Activated T-cell treated with anti-CD3 and anti-CD28 coated beads for 4 hours (primary cell): ENCODE measurements at places on chromosomes 5 and 9.

DNA sequence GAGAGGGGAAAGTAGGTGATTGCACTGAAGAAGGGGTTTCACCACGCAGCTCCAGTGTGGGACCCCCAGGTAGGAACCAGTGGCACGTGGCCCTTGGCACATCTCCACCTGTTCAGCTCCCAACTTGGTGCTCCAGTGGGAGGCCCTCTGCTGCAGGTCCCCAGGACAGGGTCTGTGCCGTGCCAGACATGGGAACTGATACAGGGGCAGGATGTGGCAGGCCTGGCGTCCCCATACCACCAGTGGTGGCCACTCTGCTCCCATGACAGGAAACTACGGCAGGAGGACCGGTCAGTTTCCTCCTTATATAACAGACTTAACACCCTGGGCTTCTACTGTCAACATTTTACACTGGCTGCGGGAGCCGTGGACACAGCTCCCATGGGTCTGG, 67.3 kb downstream of the PSMB7 start:
- no peak for DNase-seq

DNA sequence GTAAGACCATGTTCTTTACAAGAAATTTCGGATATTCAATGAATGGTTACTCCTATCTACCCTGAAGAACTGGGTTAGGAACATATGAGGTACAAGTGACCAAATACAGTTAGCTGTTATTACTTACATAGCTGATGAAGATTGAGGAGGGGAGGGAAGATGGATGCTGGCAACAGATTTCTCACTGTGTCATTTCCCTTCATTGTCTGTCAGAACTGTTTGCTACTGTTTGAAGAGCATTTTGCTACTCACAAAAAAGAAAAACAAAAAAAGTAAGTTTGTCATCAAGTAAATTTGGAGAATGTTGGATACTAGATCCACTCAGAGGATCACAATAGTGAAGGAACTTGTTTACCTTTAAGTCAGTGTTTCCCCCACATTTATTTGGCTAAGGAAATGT, 53.7 kb downstream of the ENC1 start:
- no peak for DNase-seq

DNA sequence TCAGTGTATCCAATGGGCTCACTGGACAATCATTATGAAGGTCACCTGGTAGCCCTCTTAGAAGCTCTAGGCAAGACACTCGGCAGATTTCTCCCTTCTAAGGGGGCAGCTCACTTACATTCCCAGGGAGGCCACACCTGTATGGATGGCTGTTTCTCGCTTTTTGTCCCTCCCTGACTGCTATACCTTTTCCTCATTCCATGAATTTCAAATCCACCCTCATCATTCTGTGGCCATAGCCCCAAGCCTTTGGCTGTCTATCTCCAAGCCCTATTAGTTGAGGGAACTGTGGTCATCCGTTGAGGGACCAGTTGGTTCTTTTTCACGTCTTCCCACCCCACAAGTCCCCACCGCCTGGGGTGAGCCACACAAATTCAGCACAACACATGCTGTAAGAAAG, 85.0 kb upstream of the RARS1 start:
- no peak for DNase-seq

DNA sequence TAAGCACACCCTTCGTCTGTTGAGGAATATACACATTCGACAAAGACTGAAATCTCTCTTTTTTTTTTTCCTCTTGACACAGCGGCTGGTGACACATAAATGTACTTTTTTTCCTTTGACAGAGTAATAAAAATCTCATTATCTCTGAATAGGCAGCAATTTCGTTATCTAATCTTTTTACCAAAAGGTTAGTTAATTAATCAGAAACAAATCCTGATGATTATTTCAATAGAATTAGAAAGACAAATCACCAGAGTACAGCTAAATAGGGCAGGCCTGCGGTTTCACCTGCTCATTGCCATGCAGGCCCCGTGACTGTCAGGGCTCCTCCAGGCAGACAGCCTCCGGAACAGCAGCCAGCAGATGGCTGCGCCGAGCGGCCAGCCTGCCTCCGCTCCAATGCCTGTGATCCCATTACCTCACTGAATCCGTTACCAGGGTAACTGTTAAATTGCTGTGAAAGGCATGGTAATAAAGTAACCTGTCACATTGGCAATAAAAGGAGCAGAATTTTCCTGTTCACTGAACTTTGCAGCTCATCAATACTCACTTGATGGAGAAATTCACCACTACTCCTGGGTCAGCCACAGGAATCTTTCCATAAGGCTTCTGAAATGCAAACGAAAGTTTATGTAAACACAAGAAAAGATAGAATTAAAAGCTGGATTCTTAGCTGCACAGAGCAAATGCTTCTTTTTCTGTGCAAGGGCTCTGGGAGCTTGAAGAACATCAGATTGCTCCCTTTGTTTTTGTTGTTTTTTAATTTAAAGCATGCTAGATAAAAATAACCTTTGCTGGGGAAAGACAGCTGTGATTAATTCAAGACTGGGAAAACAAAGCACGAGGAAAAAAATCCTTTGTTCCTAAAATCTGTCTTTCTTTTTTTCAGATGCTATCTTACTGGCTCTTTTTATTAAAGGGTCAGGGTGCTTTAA, 666.4 kb upstream of the ZNF608 start:
- DNase-seq, result no peak

DNA sequence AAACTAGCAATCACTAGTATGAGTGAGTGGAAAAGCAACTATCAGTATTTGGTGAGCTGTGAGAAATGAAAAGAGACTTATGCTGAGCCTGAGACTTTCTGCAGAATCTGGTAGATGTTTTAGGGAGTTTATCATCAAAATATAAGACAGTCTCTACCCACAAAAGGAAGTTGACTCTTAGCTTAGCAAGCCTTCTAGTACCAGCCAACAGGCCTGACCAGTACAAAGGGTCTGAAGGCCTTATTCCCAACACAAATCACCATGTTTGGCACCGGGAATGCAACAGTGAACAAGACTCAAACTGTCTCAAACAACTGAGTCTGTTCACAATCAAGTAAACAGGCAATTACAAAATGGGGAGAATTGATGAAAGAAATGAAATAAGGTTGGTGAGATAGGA, 244.4 kb downstream of the CWC27 start:
- DNase-seq, result no peak

DNA sequence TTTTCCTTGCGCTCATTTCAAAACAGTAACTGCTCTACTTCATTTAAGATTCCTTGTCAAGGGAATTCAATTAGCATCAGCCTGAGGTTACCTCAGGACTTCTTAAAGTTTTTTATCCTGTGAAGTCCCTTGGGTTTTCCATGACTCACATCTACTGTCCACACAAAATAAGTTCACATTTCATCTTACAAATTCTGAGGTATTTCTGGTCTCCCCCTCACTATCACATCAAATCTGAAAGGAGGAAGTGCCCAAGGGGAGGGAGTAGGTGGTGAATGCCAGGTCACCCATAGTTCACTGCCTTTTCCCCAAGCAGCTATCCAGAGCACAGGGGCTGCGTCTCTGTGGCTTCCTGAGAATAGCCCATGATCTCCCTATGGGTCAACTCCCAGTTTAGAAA, 227.1 kb upstream of the NREP start:
- no peak for DNase-seq

DNA sequence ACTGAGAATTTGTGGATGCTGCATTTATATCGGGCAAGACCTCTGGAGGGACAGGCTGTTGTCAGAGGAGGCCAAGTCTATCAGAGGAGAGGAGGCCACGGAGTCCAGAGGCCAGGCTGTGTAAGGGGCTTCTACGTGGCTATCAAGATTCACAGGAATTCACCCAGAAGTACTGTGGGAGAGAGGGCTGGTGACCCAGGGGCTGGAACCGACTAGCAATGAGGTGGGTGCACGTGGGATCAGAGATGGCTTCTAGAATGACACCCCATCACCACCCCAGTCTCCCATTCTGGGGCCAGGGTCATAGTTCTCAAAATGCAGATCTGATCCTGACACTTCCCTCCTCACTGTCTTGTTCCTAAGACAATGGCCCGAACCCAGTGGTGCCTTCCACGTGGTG, 61.2 kb upstream of the PHYKPL start:
- no peak for DNase-seq

- DNase-seq, result no peak
Observed at GRCh38 chr5:140575309-140575708, 10.7 kb downstream of the SLC35A4 start.
